Glomerular endothelial cell (primary cell): ENCODE measurements at places on chromosomes 13 and 19. TPM values are rescaled to one million over a fixed set of nuclear protein-coding genes. Genes with fewer than 3 reads are reported as not detected.

COL5A3 gene
- 2.0 and 2.6 TPM in 2 replicates for total RNA-seq

DNA sequence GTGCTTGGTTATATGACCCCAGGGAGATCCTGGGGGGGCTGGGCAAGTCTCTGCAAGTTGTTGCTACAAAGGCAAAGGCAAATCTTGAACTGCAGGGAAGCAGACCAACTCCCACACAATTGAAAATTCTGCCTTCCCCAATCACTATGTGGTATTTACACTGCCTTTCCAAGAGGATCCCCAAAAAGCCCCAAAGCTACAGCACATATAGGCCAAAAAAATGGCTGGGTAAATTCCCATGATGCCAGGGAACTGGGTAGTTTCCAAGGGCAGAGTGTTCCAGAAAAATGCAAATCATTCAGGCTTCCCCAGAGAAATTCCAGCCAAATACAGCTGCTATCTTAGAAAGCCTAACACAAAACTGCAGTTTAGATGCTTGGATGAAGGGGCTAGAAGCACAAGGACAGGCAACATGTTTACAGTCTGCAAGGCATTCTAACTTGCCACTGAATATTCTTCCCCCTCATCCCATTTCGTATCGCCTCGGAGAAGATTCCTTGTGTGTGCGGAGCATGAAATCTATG, 6.2 kb downstream of the FOXO1 start:
- no peak for DNase-seq

GRCh38 chr19:35562776-35563175, 682 bp downstream of the ATP4A start:
- no peak for DNase-seq

DNA sequence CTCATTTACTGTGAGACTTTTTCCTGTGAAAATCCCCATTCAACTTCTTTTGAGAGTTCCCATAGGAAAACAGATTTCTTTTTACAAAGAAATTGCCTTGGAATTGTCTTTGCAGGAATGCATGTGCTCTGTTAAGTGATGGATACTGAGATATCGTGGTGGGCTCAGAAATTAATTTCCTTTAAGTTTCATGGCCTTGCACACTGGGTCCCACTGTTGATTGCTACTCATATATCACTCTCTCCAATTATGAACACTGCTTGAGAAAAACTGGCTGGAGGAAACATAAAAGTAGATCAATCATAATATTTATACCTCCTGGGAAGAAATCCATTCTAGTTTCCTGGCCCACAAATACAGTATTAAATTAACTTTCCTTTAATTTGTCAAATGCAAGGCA, 131.3 kb downstream of the OXGR1 start:
- no peak for DNase-seq

TRPM4 gene
- 35.5 and 39.5 TPM in 2 replicates for total RNA-seq

DNA sequence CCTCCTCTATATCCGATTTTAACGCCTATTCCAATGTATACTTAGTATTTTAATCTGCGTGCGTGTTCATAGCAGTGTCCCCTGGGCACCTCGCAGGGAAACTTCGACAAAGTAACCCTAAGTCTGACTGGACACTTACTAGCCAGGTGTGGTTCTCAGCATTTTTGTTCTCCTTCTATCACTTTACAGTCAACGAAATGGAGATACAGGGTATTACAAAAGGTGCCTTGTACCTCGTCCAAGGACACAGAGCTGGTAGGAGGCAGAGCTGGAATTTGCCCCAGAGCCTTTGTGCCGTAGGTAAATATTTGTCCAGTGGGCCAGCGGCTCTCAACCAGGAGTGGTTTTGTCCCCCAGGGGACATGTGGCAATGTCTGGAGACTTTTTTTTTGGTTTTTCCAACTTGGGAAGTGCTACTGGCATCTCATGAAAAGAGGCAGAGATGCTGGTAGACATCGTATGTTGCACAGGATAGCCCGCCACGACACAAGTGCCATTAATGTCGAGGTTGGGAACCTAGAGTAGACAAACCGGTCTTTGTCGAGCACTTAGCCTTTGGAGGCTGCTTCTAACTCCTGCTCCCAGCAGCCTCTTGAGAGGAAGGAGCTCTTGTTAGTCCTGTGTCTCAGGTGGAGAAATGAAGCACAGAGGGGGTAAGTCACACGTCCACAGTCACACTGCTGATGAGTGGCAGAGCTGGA, 1.1 kb downstream of the ZNF444 start:
- DNase-seq: no peak
